Urothelium cell line (cell line): ENCODE measurements at places on chromosomes 3 and 15.
A peak's percentile ranks its signal among the peaks of the same experiment; 100 is the strongest.

DNA sequence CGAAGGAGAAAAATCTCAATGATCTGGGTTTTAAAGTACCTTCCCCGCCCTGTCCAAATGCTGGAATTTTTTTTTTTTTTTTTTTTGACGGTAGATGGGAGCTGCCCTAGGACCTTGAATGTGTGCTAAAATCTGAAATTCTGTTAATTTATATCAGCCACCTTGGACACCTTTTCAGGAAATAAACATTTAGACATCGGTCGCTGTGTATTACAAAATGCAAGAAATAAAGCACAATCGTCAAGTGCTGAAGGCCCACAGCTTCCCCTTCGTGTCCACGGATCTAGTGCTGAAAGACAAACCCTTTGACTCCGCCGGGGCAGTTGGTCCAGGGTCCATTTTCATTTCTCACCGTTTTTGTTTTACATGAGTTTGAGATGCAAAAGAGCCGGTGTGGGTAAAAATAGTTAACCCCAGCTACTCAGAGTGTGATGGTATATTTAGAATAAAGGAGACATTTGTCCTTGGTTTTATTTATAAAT, 90.2 kb upstream of the CHD2 start:
- no peak for DNase-seq

DNA sequence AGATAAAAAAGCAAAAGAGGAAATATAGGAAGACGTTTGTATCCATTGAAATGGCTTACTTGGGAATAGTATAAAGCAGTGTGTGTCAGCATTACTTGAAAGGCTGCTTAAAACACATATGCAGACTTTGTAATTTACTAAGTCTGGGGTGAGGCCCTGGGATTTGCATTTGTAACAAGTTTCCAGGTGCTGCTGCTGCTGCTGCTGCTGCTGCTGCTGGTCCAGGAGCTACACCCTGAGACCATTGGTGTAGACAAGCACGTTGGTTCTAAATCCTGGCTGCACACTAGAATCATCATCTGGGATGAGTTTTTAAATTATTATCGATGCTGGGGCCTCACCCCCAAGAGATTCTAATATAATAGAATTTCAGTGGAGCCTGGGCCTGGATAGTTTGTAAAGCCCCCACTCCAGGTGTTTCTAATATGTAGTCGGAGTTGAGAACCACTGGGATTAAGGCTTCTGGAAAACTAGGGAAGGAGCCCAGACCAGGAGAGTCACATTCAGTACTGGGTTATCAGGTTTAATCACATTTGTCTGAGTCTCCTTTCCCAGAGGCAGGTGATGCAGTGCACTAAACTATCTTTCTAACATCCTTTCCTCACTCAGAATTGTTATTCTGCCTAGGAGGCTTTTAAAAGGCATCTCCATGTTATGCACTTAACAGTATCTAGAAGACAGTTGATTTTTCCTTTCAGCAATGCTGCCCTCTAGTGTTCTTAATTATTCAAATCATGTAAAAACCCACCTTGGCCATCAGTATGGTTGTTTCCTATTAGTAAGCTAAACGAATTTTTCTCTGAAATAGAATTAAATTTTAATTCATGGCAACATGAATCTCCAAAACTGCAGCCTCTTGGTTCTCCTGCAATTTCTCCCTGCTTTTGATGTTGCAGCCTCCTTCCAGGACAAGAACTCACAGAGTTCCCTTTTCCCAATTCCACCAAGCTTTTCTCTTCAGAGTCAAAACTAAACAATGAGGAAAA, 45.4 kb downstream of the SSR3 start:
- DNase-seq = peak; percentile 42

GRCh38 chr15:23467110-23467600, 20.1 kb upstream of the GOLGA6L2 start:
- peak; percentile 36 for DNase-seq

DNA sequence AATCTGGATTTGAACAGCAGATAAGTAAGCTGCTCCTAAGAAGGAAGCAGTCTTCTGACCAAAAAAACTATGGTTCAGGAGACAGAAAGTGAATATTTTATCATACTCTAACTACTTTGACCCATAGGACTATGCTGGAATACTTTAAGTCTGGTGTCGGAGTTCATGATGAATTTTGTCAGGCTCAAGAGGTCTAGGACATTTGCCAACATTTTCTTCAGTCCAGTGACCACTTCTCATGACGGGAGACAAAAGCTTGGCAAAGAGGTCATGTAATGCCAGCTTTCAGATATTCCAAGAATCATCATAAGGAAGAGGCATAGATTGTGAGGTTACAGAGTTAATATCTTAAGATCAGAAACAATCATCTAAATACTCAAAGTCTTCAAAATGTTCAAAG, 20.5 kb upstream of the DCBLD2 start:
- DNase-seq = no peak

- DNase-seq = no peak
These were observed 183.1 kb upstream of the KCNMB2 start for GRCh38 chr3:178353006-178353694.

GRCh38 chr3:2976212-2976611, 134.0 kb downstream of the IL5RA start:
- no peak for DNase-seq

GRCh38 chr3:108281670-108282069, 14.7 kb upstream of the HHLA2 start:
- no peak for DNase-seq

GRCh38 chr3:64133987-64134386, 91.3 kb downstream of the PRICKLE2 start:
- no peak for DNase-seq

- DNase-seq = peak; percentile 55
These were observed 23.9 kb upstream of the CTXND1 start for GRCh38 chr15:80275961-80276360.

DNA sequence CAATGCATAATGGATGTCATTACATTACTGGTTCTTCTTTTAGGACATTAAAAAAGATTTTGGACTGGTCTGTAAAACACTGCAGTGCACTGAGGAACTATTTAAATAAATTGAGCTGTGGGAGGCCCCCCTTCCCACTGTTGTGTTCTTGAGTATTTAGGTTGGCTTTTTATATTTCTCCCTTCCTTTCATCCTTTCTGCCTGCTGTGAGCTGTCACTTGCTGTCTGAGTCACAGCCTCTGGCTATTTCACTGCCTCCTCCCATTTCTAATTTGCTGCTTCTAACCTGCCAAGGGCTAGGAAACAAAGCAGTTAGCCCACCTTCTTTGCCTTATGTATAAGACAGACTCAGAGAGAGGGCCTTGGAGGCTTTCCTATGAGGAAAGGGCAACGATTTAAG, 89.0 kb upstream of the FNDC3B start:
- peak; percentile 30 for DNase-seq

- DNase-seq = no peak
These were observed 47.3 kb downstream of the NSMCE3 start for GRCh38 chr15:29222129-29222853.

DNA sequence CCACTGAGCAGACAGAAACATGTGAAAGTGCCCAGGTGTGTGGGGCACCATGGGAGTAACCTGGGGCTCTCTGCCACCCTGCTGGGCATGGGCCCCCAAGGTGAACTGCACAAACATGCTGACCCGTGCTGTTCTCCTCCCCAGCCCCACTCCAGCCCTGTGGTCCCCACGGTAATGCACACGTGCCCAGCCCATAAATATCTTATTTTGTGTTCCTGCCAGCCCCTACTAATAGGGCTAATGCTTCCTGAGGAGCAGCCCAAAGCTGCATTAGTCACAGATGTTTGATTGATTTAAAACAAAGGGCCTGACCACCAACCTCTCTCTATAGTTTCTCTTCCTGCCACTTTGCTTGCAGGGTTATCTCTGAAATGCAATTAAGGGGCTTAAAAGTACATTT, 95.4 kb downstream of the ABHD5 start:
- no peak for DNase-seq

DNA sequence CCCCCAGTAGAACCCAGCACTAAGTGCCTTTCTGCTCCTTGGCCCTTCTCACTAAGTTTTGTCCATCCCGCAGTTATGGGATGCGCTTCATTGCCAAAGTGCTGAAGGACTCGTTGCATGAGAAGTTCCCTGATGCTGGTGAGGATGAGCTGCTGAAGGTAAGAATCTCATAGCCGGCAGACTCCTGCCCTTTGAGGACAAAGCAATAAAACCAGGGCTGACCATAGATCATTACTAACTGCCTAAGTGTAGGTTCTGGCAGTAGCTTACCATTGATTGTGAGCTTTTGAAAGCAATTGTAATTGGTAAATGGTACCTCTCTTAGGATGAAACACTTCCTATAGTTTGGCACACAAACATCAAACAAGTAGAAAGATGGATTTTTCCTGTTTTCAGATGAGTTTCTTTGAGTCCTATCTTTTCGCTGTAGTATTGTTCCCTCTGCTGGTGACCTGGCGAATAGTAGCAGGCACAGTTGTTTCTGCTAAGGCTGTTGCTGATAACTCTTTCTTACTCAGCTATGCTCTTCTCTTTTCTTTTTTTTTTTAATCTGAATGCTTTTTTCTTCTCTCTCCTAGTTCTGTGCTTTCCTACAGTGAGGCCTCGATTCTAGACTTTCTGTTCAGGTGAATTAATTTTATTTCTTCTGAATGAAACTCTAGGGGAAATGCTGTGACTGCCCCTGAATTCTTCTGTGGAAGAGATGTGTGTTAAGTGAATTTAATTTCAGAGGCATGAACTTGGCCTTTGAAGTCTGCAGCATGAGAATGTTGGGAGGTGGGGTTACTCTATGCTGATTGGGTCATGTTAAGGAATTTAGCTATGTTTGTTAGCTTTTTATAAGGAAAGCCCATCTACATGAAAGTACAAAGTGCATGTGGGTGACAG, 47.4 kb upstream of the CRTC3 start:
- peak; percentile 30 for DNase-seq

GRCh38 chr3:143066033-143066432, 53.5 kb upstream of the CHST2 start:
- no peak for DNase-seq

GRCh38 chr15:64865998-64866520, 24.3 kb downstream of the PLEKHO2 start:
- no peak for DNase-seq
